Esophagus squamous epithelium (tissue), 5 donors: ENCODE measurements at places on chromosomes 3 and 15.

DNA sequence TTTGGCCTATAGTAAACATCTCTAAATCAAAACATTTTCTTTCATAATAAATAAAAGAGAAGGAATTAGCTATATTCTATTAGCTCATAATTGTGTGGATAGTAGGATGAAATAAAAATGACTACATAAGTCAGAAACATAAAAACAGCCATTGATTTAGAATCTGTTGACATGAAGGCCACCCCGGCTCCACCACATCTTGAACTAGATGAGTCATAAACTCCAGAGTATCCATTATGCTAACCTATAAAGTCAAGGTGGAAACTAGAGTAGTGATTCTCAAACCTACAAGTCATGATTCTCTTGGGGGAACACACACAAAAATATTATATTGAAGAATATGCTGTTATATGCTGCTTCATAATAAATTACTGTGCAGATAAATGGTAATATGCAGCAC, 831.0 kb downstream of the TUSC7 start:
- DNase-seq: no peak

GRCh38 chr3:60226912-60227311, 1024.3 kb downstream of the FHIT start:
- no peak for DNase-seq

GRCh38 chr15:81030301-81030750, 29.6 kb downstream of the TLNRD1 start:
- DNase-seq: no peak

DNA sequence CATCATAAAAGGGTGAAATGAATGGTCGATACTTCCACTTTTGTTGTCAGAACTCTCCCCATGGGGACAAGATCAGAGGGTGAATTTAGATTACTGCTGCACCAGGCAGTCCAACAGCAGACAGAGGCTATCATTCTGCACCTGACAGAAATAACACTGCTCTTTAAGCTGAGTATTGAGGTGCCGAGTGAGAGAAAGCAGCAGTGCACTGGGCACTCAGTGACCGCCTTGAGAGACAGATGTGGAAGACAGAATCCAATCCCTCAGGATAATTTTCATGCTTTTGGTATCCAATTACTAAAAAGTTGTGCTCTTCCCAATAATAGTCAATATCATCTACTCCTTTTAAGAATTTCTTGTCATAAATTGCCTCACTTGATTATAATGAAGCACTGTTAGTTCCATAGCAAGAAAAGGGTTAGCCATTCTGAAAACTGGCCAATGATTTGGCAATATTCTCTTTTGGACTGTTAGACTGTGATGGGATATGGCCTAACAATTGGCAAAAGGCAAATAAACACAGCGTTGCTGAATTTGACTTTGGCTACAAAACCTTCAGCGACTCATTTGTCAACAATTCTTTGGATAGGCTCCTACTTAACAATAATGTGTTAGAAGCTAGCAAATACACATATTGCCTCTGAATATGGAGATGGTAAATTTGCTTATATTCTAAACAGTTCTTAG, 5.5 kb downstream of the FGF7 start:
- DNase-seq: no peak

GRCh38 chr3:69353088-69353478, 32.8 kb downstream of the FRMD4B start:
- DNase-seq: no peak

- no peak for DNase-seq
Measured at GRCh38 chr3:32733631-32734229, 48.7 kb downstream of the CNOT10 start.

DNA sequence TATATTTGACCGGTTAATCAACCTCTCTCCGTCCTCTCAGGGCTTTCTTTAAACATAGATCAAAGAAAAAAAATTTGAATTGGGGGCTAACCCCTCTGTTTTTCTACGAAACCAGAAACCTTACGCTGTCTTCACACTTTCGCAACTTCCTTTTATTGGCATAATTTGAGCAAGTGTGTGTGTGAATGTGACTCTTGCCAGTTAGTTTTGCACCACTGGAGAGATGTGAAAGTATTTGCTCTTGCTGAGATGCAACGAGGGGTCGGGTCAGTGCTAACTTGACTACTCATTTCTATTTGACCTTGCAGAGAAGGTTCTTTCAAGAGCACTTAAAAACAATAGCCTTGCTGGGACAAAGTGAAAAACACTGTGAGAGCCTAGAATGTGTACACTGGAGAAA, 81.2 kb downstream of the FAM43A start:
- no peak for DNase-seq
